ENCODE measurements at places on chromosomes 5 and 9.

DNA sequence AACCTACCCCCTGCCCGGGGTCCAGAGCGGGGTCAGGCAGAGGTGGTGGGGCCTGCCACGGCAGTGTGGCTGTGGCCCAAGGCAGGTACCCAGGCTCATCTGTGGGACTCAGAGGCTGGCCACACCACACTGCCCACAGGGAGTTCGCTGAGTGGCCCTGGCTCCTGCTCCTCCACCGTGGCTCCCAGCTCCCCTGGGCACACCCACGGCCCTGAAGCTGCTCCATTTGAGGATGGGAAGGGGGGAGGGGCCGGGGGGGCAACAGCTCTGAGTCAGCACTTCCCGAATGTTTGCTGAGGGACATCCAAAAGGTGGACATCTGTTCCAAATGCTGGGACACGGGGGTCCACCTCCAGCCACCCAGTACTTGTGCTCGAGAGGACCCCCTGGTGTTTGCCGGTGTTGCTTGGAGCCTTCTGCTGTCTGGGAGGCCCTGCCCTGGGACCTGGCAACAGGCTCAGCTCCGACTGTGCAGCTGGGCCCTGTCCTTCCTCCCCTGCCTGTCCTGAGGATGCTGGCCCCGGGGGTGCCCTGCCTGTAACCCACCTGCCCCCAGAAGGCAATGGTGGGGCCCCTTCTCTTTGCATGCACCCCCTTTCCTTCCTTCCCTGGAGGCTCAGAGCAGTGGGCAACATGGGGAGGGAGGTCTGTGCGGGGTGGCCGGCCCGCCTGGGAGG lies 2.5 kb upstream of the NRARP start:
- no peak for DNase-seq

- peak; percentile 26 for DNase-seq
Observed at GRCh38 chr9:15416880-15417279, 5.8 kb upstream of the SNAPC3 start.

GRCh38 chr5:127863161-127863560 lies 160.0 kb downstream of the CCDC192 start:
- DNase-seq: no peak

- no peak for DNase-seq
Observed at GRCh38 chr9:20243841-20244240, 378.5 kb downstream of the MLLT3 start.

- DNase-seq: no peak
Observed at GRCh38 chr9:70773579-70773978, 347.8 kb downstream of the TRPM3 start.

GRCh38 chr9:101601904-101602765 lies 7.4 kb upstream of the PPP3R2 start:
- peak; percentile 76 for DNase-seq

DNA sequence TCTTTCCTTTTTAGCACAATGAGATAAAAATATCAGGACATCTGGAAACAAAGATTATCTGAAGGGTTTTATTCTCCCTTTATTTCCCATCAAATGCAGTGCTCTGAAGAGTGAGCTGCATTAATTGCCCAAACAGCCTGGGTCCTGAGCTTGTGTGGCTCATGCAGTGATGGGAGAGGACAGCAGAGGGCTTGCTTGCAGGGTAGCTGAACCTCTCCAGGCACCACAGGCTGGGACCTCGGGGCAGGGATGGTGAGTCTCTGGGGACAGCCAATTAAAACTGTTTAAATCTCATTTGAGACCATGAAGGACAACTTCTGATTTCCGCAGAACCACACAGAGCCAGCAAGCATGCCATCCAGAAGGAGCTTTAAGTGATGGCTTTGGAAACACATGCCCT lies 71.2 kb downstream of the PLAC8L1 start:
- no peak for DNase-seq

DNA sequence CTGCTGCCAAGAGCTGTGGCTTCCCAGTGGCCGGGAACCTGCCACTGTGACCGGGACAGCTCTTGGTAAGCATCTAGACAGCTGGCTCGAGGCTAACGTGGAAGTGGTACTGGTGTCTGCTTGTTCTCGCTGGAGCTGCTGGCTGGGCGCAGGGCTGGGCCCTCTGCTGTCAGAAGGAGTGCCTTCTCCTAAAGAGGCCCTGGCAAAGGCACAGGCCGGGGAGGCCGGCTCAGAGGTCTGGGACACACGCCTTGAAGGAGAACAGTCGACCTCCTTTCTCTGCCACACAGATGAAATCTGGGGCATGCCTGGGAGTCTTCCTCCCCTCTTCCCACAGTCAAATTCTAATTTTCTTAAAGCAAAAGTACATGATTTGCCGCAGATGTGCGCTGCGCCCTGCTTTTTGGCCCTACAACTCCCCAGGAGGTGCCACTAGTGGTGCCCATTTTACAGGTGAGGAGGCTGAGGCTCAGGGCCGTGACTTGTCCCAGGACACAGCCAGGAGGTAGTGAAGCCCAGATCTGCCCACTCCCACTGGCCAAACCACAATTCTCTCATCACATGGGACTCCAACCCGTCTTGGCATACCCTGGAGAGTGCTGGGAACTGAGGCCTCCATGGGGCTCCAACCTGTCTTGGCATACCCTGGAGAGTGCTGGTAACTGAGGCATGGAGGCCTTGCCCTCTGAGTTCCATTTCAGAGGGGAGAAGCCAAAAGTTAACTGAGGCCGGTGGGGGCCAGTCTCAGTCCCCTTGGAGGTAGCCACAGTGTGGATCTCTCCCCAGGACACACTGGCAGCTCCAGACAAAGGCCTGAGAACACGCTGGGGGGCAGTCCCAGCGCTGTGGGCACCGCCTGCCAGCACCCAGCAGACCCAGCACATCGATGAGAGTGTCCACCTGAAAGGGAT lies 12.0 kb upstream of the RXRA start:
- no peak for DNase-seq

- DNase-seq: no peak
Observed at GRCh38 chr5:178241231-178241663, 8.6 kb upstream of the PHYKPL start.

GRCh38 chr9:84736081-84736480 lies 66.6 kb downstream of the NTRK2 start:
- DNase-seq: no peak

DNA sequence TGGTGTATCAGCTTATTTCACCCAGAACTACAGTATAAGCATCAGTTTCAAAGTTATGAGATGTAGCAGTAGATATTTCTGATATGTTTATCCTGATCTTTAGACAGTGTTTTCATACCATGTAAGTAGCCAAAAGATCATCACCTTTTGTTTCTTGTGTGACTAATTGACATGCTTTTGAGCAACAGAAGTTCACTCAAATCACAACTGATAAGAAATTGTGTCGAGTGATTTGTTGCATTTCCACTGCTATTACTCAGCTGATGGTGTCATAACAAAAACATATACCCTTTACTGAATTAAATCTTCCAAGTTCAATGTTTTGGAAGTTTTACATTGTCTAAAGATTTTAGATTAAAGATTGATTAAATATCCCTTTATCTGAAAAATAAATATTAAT lies 324.5 kb downstream of the TUSC1 start:
- DNase-seq: no peak

GRCh38 chr9:135480071-135480939 lies 723 bp downstream of the PPP1R26 start:
- peak; percentile 52 for DNase-seq

DNA sequence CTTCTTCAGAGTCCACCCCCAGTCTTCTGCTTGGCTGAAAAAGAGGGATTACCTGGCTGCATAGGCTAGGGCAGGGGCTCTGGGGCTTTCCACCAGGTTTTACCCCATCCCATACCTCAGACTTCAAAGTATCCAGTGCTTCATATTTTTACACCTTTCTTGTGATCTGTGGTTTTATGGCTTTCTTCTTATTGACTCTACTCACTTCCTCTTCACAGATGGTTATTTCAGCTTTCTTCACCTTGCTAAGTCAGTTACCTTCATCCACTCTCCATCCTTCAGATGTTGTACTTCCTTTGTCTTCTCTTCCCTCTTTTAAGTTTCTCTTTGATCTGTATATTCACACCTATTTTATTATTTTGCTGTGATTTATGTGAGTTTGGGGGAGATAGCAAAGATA lies 104.3 kb downstream of the GRIA1 start:
- DNase-seq: no peak

- peak; percentile 45 for DNase-seq
Observed at GRCh38 chr5:96936431-96937320, 796 bp downstream of the LNPEP start.

DNA sequence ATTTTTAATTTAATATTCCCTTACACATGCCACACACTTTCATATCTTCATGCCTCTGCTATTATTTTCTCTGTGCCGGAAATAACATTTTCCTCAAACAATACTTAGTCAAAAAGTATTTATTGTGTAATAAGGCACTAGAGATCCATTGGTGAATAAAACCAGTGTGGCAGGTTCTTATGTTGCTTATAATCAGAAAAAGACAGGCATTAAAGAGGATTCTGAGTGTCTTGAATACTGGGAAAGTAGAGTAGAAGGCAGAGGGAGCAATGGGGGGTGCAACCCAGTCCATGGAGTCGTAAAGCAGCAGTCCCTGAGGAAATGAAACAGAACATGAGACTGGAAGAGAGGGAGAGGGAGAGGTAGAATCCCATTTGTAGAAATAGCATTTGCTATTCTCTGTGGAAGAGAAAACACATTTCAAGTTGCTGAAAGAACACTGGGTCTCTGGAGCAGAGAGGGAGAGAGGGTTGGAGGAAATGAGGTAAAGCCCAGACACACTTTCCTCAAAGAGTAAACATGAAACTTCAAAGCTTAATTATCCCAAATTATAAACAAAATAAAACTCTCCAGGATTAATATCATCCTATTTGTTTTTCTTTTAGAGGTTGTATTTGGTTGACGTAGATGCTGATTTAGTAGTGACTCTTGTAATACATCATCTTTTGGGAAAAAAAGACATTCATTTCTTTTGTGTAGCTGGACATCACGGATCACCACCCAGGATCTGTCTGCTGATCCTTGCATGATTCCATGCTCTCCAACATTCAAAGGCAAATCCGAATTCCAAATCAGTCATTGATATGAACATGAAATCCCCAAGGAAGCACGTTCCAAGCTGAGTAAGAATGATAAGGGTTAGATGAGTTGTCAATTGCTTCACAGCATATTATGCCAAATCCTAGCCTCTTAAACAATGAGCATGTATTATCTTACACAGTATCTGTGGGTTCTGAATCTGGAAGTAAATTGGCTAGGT lies 37.4 kb upstream of the GRAMD2B start:
- DNase-seq: no peak

GRCh38 chr5:7420510-7421280 lies 24.8 kb downstream of the ADCY2 start:
- no peak for DNase-seq

- peak; percentile 84 for DNase-seq
Observed at GRCh38 chr9:113446323-113446740, 17.2 kb upstream of the RGS3 start.

DNA sequence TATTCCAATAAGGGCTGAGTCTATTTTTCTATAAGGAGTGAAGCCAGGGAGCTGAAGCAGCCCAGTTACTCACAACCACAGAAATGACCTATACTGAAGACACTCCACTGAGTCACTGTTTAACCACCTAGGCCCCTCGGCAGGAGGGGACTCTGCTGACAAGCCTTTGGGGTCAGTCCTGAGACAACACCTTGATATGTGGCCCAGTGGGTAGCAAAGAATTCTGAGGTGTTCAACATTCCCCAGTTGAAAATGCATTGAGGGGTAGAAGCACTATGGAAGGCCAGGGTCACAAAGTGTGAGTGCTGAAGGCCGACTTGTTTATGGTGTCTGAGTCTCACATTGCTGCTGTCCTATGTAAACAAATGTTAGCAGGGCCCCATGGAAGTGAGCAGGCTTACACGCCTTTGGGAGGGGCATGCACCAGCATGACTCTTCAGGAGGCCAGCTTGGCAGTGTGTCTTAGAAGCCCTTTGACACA lies 112.6 kb upstream of the NFIL3 start:
- DNase-seq: peak; percentile 74

DNA sequence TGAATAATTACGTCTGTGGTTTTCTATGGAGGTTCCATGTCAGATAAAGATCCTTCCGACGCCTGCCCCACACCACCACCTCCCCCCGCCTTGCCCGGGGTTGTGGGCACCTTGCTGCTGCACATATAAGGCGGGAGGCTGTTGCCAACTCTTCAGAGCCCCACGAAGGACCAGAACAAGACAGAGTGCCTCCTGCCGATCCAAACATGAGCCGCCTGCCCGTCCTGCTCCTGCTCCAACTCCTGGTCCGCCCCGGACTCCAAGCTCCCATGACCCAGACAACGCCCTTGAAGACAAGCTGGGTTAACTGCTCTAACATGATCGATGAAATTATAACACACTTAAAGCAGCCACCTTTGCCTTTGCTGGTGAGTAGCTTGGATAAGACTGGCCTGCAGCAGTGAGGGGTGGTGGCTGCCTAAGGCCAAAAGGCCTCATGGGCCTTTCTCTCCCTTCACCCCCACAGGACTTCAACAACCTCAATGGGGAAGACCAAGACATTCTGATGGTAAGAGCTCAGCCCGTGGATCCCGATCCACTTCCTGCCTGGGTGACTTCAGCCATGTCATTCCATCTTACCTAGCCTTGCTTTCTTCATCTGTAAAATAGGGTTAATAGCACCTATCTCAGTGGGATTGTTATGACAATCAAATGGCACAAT lies at the start of gene IL3:
Gene IL3, plus strand, starts transcription at position 155 of the 661 bp plus-strand sequence. Its CDS starts 52 bp downstream, at position 207.
- no peak for DNase-seq

DNA sequence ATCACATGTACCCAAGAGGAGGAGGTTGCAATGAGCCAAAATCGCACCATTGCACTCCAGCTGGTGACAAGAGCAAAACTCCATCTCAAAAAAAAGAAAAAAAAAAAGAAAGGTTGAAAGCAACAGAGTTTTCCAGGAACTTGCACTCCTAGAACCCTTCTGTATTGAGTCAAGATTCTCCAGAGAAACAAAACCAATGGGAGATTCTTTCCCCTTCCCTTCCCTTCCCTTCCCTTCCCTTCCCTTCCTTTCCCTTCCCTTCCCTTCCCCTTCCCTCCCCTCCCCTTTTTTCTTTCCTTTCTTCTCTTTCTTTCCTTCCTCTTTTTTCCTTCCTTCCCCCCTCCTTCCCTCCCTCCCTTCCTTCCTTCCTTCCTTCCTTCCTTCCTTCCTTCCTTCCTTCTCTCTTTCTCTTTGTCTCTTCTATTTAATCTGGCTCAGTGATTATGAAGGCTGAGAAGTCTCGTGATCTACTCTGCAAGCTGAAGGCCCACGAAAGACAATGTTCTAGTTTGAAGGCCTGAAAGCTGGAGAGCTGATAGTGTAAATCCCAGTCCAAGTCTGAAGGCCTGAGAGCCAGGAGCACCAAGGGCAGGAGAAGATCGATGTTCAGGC lies 59.6 kb upstream of the CNTLN start:
- DNase-seq: no peak

GRCh38 chr9:86955561-86955960 lies 8.3 kb upstream of the GAS1 start:
- DNase-seq: no peak

- DNase-seq: peak; percentile 3
Observed at GRCh38 chr5:44987026-44987425, 178.3 kb downstream of the MRPS30 start.

- DNase-seq: no peak
Observed at GRCh38 chr5:135375040-135375793, 23.8 kb downstream of the MACROH2A1 start.

All from RWPE1 (cell line).